GM12878 (cell line): ENCODE measurements at places on chromosomes 6 and 20.

- no peak for DNase-seq
Measured at GRCh38 chr6:155023717-155024116, 28.6 kb downstream of the TIAM2 start.

DNA sequence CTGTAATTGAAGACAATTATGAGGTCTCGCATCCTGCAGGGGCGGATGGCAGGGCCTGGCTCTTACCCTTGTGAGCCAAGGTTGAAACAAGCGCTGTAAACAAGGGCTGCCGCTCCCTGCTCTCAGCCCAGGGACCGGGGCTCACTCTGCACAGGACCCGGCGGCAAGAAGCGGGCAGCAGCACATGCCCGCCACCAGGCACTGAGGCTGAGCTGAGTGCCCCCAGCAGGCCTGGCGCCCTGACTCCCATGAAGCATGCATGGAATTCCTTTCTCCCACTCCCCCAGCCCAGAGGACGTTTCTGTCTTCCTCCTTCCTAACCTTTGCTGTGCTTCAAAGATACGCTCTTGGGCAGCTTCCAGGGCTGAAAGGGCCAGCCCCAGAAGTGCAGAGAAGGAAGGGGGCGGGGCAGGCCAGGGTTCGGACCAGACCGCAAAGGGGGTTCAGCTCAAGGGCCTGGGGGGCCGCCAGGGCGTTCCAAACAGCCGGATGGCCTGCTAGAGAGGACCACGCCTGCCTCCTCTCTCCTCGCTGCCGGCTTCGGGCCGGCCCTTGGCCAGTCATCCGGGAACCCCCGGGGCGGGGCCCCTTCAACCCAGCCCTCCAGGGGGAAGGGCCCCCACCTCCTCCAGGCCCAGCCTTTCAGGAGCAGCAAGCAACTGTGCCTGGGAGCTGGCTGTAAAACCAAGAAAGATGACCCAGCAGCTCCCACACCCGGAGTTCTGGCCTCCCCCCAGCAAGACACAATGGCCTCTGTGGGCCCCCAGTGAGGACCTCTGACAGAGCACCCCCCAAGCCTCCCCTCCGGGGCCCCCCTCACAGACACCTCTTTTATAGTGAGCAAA lies 109.9 kb downstream of the NOL4L start:
- no peak for DNase-seq

GRCh38 chr6:78842953-78843352 lies 24.4 kb upstream of the IRAK1BP1 start:
- no peak for DNase-seq

DNA sequence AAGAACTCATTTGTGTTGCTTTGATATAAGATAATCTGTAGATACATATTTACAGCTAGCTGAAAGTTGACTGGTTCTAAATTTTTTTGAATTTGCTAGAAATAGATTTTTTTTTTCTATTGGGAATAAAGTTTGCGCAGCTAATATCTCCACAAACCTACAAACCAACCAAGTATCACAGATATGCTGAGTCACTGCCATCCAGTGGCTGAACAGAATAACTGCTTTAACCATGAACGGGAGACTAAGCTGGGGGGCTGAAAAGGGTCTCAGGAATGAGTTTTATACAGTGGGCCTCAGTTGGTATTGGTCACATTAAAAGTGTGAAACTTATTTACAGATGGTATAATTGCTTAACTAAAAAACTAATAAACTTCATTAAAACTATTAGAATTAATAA lies 326.7 kb upstream of the CNR1 start:
- DNase-seq: no peak

DNA sequence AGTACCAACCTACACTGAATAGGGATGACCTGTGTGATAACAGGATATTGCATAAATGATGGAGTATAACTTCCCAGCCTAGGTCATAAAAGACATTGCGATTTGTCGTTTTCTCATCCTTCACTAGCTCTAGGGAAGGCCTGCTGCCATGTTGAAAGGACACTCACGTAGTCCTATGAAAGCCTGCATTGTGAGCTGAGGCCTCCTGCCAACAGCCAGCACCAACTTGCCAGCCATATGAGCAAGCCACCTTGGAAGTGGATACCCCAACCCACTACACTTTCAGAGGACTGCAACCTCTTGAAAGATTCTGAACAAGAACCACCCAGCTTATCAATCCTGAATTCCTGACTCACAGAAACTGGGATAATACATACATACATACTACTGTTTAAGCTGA lies 3.5 kb upstream of the PANK2 start:
- DNase-seq: no peak

- DNase-seq: no peak
Measured at GRCh38 chr6:67790569-67790968, 844.5 kb upstream of the ADGRB3 start.

DNA sequence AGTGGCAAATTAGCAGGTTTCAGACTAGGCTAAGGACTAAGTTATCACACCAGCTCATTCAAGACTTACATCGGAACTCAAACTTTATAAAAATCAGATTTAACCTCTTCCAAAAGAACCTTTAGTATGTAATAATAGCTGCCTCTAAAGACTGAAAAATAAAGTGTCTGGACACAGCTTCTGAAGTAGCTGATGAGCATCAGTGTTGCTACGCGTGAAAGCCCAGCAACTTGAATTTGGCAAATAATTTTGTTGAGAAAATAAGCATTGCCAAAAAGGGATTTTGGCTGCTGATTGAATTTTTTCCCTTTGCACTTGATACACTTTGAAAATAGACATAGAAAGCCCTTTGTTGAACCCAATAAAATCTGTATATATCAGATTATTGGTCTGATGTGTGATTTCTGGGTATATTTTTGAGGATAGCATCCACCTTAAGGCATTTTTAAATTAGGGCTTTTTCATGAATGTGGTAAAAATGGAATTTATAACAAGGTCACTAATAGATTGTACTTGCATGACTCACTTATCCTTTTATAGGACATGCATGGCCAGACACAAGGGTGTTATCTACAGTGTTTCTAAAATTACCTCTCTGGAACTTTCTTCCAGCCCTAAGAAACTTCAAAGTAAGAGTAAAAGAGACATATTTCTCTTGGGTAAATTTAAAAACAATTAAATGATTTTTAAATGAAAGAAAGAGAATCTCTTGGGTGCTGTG lies 350.4 kb downstream of the TENT5A start:
- DNase-seq: no peak

DNA sequence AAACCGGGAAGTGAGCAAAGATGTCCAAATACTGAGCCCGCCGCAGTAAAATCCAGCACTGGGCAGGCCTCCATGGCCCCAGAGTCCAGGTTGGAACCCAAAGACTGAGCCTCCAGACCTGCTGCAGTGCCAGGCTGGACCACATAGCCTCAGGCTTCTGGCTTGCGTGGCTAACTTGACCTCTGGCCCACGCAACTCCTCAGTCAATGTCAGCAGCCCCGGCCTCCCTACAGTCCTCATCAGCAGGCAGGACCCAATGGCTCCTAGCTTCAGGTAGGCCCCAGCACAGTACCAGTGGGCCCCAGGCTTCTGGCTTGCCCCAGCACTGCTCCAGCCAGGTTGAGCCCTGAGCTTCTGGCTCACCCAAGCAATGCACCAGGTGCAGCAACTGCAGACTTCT lies 245.1 kb upstream of the AFDN start:
- no peak for DNase-seq

- DNase-seq: no peak
Measured at GRCh38 chr6:152313542-152314482, 323.4 kb downstream of the SYNE1 start.

DNA sequence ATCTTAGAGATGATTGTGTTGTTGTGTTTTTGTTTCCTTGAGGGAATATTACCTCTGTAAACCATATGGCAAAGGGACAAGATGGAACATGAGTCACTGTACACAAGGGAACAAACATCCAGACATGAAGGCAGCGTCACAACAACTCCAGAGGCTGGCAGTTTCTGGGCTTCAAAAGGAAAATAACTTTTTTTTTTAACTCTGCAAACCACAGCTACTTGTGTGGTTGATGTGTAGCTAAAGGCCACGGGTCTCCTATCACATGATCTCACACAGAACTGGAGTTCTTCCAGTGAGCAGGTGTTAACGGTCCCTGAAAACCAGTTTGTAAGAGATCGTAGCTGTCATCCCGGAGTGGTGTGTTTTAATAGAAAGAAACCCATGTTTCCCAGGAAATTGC lies 33.2 kb upstream of the HBS1L start:
- no peak for DNase-seq

DNA sequence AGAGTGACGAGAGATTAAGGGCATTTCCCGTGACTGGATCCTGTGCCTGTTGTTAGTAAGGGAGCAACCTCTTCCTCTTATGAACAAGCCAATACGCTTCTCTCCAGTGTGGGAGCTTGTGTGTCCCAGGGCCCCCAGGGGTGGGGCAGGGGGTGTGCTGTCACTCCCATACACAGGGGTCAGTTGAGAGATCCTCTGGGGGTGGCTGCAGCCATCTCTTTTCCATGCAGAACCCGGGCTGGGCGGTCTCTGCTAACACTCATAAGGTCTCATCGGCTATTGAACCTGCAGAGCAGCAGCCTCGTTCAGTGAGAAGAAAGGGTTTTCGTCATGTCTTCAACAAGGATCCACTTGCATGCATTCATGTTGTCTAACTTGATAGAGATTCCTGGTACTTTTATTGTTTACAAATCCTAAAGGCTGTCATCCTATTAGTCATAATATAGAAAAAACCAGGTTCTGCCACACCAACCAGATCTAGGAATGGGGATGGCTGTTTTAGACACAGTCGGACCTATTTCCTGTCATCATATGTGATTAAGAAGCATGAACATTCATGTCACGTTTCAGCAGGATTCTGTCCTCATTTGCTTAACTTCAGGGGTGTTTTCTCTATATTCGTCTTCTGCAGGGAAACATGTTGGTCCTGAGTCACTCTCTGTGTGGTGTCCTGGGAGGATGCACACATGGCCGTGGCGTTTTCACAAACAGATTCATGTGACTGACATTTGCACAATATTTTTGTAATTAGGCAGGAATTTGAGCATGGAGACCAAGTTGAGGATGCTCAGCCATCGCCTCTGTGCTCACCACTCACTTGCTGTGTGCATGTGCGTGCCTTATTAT lies 13.3 kb upstream of the THBS2 start:
- no peak for DNase-seq

DNA sequence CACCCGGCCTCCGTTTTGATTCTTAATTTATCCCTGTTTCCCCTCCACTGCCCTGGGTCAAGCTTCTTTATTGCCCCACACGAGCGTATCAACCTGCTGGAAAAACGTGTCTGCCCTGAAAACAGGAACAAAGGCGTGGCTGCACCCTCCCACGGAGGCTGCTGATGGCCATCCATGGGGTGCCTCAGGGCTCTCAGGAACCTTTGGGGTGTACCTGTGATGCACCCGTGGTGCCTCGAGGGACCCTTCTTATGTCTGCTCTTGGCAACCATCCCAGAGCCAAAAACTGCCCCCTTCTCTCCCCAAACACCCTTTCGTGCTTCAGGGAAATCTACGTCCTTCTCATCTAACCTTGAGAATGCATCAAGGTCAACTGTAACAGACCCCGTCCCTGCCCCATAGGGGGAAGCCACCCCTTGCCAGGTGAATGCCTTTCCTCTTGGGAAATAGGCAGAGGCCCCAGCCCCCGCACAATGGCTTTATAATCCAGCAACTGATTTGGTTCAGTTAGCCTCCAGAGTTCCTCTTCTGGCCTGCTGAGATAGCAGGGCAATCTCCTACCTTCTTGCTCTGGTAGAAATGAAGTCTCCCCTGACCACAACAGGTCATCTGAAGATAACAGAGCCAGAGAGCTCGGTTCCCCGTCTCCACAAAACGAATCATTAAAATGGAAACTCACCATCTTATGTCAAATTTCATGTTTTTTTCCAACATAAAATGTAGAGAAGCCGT lies 29.4 kb downstream of the PSMG4 start:
- no peak for DNase-seq

- DNase-seq: no peak
Measured at GRCh38 chr20:15889514-15890256, 683.6 kb downstream of the KIF16B start.

DNA sequence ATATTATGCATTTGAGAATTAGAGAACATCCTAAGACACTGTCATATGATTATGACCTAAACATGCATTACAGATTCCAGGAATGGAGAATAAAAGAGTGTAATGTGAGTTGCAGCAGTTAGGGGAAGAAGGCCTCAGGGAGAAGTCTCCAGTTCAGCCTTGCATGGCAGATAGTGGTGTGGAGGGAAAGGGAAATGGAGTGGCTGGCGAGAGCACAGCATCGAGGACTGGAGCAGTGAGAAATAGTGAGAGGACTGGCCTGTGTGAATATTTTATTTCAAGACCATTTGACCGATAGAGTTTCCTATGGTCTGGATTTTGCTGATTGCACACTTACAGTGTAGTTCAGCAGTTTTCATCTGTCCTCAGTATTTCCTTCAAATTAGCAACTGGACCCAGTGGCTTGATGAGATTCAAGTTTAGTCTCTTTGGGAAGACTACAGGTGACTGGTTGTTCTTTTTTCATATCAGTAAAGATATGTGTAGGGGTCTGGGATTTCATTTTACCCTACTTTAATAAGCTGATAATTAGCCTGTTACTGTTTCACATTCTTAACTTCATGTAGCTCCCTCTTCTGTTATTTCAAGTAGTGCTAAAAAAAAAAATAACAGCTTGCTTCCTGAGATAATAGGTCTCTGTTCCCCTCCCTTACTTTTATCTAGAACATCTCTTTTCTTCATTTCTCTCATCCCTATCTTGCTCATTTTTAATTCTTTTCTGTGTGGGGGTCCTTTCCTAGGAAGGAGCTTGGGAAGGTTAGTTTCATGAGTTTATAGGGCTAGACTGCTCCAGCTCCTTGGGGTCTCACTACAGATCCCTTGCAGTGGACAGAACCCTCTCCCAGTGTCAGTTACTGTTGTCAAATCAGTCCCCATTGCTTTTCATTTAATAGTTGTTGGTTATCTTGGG lies 27.9 kb downstream of the BLTP3A start:
- no peak for DNase-seq

DNA sequence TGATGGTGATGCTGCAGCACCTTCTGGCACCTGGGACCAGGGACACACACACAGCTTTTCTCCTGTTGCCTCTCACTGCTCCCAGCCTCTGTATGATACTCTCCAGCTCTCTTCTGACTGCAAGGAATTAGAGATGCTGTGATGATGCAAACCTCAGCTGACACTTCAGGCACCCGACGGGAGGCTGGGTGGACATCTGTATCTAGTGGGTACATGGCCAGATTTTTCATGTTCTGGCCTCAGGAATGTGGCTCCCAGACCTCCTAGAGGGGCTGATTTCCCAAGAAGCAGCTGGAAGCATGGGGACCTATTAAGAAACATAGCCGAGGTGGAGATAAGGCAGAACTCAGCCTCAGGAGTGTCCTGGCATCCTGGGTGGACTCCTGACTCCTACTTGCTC lies 6.8 kb upstream of the EPB41L1 start:
- no peak for DNase-seq

- DNase-seq: no peak
Measured at GRCh38 chr20:63116412-63117106, 99.4 kb downstream of the YTHDF1 start.

- DNase-seq: no peak
Measured at GRCh38 chr20:57810511-57811373, 100.9 kb upstream of the PMEPA1 start.
